ENCODE measurements at places on chromosomes 16 and 17. TPM values are rescaled to one million over a fixed set of nuclear protein-coding genes. Genes with fewer than 3 reads are reported as not detected.

KRT10 gene
- total RNA-seq = 39.7 TPM

TBX2 gene
- not detected for total RNA-seq

CDH15 gene
- not detected for total RNA-seq

CNTROB gene
- total RNA-seq = 72.3 TPM

GRCh38 chr16:89564476-89565255 lies 4.2 kb downstream of the RPL13 start:
- DNase-seq = peak; percentile 41

- no peak for DNase-seq
Measured at GRCh38 chr17:15480204-15480603, 12.8 kb upstream of the CDRT4 start.

DNA sequence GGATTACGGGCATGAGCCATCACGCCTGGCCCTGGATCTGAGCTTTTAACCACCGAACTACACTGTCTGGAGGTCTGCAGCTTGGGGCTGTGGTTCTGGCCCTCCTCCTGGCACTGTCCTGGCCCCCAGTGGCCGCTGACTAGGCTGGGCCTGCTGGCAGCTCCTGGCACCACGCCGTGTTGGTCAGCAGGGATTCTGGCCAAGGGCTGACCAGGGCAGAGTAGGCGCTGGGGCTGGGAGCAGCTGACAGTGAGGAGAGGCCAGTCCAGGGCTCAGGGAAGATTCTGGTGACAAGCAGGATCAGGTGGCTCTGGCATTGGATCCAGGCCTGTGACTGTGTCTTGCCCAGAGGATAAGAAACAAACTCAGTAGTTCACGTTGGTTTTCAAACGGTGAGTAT lies 14.6 kb downstream of the EEF2K start:
- no peak for DNase-seq

- no peak for DNase-seq
Measured at GRCh38 chr17:728911-729310, 3.5 kb upstream of the TLCD3A start.

DNA sequence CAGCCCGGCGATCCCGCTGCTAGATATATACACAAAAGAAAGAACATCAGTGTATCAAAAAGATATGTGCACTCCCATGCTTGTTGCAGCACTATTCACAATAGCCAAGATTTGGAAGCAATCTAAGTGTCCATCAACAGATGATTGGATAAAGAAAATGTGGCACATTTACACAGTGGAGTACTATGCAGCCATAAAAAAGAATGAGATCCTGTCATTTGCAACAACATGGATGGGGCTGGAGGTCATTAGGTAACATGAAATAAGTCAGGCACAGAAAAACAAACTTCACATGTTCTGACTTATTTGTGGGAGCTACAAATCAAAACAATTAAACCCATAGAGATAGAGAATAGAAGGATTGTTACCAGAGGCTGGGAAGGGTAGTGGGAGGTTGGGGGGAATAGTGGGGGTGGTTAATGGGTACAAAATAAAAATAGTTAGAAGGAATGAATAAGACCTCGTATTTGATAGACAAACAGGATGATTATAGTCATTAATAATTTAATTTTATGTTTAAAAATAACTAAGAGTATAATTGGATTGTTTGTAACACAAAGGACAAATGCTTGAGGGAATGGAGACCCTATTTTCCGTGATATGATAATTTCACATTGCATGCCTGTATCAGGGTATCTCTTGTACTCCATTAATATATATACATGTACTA lies 176.7 kb upstream of the NOG start:
- DNase-seq = no peak

DNA sequence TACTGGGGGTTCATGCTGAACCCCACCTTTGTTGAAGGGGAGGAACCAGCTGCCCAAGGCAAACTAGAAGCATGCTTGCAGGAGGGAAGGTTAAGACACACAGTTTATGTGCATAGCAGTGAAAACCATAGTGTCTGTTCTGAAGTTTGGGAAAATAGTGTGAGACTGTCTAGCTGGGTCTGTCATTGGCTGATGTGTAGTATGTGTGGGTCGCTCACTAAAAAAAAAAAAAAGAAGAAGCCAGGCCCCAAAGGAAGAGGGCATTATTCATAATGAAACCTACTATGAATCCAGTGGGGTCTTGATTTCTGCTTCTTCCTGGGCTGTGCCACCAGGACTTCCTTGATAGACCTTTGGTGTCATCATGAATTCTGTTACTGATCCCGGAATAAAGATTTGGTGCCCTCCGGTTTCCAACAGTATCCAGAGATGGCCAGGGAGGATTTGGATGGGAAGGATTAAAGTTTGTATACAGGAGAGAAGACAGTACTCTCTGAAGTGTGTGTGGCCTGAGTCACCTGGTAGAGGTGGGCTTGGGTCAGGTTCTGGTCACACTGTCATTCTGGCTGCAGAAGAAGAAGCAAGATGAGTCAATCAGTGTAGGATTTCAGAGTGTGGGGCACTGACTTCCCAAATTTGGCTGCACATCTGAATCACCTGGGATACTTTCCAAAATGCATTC lies 220.3 kb downstream of the PRKCA start:
- no peak for DNase-seq

- peak; percentile 18 for DNase-seq
Measured at GRCh38 chr17:31802502-31802901, 56.5 kb downstream of the COPRS start.

- DNase-seq = no peak
Measured at GRCh38 chr16:990516-991291, 9.1 kb downstream of the SOX8 start.

DNA sequence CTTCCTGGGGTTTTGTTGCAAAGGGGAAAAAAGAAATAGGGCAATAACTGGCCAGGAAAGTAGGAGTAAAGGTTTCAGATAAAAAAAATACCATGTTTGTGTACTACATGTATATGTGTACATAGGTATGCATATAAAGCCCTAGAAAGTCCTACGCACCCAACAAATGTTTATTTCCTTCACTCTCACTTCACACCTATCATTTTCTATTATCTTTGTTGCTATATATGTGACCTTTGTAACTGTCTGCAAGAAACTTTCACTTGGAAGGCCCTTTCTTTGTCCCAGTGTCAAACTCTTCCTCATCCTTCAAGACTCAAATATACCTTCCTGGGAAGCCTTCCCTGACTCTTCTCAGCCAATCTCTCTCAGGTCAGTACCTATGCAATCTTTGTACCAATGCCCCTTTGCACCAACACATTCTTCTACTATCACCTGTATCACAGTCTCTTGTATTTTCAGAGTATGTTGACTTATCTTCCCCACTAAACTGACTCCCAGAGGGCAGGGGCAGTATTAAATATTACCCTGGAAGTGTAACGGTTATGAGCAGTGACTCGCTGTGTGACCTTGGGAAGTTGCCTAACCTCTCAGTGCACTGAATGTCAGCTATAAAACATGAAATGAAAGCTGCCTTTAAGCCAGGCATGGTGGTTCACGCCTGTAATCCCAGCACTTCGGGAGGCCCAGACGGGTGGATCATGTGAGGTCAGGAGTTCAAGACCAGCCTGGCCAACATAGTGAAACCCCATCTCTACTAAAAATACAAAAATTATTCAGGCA lies 6.5 kb downstream of the XPO6 start:
- DNase-seq = no peak

DNA sequence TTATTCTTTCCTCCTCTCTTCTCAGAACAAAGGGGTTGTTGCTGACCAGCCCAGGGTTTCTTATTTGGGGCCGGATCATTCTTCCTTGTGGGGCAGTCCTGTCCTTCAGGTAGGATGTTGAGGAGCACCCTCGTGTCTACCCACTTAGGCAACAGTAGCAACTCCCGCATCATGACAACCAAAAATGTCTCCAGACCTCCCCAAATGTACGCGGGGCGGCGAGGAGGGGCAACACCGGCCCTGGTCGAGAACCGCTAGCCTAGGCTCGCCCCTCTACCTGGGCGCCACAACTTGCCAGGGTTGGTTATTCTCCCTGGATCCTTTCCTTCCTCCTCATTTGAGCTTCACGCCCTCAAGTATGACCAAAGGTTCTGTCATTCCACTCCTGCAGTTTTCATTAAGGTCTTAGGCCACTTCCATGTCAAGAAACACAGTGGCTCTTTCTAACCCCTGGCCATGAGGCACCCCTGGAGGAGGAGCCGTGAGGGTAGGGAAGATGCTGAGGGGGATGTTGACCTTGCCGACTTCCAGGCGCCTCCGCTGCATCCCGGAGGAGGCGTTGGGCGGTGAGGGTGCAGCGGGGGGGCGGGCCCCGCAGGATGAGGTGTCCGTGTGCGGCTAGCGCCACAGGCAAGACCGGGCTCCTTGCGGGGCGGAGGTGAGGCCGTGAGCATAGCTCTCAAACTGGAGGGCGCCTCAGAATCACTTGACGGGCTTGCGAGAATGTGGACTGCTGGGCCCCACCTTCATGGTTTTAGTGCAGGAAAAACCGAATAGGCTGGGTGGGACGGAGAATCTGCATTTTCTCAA lies 712 bp upstream of the SPECC1 start:
- DNase-seq = no peak

GRCh38 chr16:50469744-50470321 lies 78.4 kb upstream of the NKD1 start:
- DNase-seq = no peak

- DNase-seq = no peak
Measured at GRCh38 chr17:65504141-65504540, 57.3 kb downstream of the AXIN2 start.

DNA sequence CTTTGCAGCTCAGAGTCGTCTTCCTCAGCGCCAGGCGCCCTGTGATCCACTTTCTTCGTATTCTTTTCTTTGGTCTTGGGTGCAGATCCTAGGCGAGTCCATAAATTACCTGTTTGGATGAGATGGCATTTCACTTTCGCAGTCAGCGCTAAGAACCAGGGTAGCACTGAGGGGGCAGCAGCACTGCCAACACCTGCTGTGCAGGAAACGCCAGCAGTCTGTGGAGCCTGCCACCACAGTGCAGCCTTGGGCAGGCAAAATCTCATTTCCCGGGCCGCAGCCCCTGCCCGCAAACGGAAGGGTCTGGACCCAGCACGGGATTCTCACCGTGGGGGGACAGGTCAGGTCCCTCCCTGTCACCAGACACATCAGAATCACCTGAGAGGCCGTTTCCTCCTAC lies 12.2 kb upstream of the ITGAE start:
- no peak for DNase-seq

DNA sequence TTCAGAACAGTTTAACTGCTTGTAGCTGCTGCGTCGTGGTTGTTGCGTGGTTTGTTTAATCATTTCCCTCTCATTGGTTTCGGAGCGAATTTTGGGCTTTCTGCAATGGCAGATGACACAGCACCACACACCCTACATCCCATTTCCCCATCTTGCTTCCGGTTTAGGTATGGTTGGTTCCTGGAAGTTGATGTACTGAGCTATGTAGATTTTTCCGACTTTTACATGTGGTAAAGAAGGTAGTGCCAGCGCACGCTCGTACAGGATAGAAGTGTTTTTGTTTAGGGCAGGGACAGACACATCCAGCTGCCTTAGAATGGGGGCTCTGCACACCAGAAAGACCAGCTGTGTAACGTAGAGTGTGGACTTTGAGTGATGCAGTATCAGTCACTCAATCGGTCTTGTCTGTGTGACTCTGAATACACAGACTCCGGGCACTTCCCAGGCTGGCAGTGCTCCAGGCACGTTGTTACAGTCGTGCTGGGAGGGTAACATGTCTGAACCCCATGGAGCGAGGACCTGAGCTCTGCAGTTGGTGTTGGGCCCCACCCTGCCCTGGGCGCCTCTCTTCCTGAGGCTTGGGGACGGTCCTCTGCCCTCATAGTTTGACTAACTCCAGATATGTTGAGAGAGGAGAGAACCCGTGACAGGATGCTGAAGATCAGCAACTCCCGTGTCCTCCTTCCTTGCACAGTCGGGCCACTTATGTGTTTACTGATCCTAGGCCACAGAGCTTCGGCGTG lies 172.0 kb upstream of the CHMP6 start:
- DNase-seq = no peak

DNA sequence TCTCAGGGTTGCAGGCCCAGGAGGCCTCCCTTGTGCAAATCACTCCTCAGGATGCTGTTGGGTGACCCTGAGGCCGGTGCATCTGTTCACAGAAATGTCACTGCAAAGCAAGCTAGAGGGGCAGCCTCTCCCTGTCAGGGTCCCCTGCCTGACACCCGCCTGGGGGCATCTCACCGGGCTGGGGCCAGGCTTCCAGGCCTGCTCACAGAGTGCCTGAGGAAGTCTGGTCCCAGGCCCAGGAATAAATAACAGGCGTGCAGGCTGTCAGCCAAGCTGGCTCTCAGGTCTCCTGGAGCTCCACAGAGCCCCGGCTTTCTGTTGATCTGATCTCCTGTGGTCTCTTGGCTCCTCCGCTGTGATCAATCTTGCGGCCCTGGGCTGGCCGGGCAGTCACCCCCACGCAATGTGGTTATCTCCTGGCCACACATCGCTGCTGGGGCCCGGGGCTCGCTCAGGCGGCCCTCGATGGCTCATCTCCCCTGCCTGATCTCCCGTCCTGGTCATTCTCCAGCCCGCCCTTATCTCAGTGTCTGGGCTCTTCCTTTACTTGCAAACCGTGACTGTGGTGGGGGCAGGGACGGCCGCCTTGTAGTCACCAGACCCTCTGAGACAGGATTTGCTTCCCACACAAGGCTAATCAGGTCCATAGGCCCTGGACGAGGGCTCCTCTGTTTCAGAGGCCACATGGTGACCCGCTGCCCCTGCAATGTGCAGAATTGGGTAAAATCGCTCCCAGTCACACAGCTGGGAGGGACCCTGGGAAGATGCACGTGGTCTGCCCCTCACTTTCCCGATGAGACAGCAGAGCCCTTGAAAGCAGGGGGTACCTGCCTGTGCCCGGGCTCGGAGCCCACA lies 231.2 kb upstream of the GSE1 start:
- DNase-seq = no peak

- DNase-seq = no peak
Measured at GRCh38 chr17:53749178-53749577, 73.5 kb upstream of the KIF2B start.

- no peak for DNase-seq
Measured at GRCh38 chr16:88654363-88655052, 3.7 kb upstream of the CYBA start.

GRCh38 chr17:40219594-40220338 lies 662 bp downstream of the WIPF2 start:
- DNase-seq = peak; percentile 44

- no peak for DNase-seq
Measured at GRCh38 chr17:41684035-41684434, 4.7 kb upstream of the EIF1 start.

- DNase-seq = no peak
Measured at GRCh38 chr17:80018917-80019651, 16.6 kb downstream of the TBC1D16 start.

DNA sequence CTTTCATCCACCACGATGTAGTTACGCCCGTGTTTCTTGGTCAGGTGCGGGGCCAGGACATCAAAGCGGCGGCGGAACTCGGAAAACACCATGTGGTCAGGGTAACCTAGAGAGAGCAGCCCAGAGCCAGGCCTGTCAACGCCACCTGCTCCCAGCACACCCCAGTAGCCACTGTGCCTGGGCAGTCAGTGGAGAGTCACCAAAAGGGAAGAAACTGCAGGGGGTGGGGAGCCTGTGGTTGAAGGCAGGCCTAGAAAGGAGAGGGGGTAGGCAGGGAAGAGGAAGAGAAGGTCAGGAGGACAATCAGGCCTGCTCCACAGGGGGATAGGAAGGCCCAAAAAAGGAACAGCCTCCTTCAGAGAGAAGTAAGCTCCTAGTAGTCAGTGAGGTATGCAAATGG lies 64.1 kb downstream of the PIPOX start:
- no peak for DNase-seq

All from OCI-LY7 (cell line).